ENCODE measurements at places on chromosomes 2 and 18.
A peak's percentile ranks its signal among the peaks of the same experiment; 100 is the strongest.

- DNase-seq: no peak
These were observed 370.0 kb downstream of the TGIF1 start for GRCh38 chr18:3819961-3820360.

DNA sequence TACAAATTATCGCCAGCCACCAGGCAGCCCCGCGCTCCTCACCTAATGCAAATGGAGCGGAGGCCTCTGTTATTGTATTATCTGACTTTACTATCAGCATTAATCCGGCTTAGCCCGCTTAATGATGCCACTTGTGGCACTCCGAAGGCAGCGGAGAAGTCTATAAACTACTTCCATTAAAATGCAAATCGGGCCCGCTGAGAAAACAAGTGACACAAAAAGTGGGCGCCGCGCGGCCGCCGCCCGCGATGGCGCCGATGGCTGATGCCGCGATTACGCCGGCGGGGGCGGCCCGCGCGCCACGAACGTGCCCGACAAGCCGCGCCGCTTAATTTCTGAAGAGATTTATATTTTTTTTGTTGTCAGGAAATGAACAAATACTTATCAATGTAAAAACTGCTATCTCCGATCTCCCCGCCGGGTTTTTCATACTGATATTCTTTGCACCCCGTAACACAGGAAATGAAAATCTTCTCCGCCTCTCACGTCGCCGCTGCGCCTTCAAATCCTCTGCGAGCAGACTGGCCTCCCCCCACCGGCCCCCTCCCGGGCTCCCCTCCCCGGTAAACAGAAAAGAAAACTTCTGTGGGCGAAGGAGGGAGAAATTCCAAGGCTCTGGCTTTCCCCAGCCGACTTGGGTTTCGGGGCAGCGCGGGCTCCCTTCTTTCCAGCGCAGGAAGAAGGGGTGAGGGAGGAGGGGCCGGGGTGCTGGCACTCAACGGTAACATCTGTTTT lies 221.8 kb downstream of the INSIG2 start:
- peak; percentile 62 for DNase-seq

GRCh38 chr18:22412176-22412911 lies 5.4 kb downstream of the CTAGE1 start:
- no peak for DNase-seq

- no peak for DNase-seq
These were observed 416.6 kb downstream of the NRXN1 start for GRCh38 chr2:50615291-50615690.

- DNase-seq: no peak
These were observed 230.8 kb downstream of the TMEM182 start for GRCh38 chr2:102992607-102993006.

DNA sequence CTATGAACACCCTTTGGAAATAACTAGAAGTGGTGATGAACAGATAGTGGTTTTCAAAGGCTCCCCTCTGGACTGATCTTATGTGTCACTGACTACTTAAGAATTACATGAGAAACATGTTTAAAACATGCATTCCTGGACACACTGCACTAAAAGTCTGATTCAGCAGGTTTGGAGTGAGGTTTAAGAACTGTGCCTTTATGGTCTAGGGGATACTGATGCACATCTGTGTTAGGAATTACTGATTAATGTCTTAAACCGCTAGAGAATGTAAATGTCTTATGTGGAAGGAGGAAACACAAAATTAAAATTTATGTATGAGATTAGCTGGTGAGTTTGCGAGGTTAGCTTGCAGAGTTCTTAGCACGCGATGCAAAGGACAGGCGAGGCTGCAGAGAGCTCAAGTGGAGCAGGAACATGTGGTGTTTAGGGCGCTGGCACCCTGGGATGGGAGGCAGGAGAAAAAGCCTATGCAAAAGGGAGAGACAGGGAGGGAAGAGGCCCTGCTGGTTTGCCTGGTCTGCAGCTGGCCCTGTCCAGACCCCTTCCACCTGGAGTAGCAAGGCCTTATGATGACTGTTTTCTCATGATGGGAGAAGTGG lies 11.7 kb downstream of the SH3YL1 start:
- DNase-seq: no peak

DNA sequence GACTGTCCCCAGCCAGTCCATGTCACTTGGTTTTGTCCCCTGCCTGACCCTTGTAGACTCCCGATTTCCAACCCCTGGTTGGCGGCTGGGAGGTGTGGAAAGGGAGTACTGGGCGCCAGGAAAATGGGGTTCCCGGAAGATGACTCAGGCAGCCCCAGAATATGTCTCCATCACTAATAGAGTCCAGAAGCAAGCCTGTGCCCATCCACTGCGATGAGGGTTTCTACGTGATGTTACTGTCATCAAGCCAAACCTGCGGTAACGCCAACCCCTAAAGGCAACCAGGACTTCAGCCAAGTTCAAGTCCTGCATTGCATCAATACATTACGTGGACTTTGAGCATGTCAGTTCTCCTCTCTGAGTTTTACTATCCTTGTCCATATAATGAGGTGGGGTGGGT lies 62.0 kb upstream of the TAF1B start:
- no peak for DNase-seq

GRCh38 chr2:96140941-96141623 lies 2.8 kb upstream of the ASTL start:
- DNase-seq: no peak

DNA sequence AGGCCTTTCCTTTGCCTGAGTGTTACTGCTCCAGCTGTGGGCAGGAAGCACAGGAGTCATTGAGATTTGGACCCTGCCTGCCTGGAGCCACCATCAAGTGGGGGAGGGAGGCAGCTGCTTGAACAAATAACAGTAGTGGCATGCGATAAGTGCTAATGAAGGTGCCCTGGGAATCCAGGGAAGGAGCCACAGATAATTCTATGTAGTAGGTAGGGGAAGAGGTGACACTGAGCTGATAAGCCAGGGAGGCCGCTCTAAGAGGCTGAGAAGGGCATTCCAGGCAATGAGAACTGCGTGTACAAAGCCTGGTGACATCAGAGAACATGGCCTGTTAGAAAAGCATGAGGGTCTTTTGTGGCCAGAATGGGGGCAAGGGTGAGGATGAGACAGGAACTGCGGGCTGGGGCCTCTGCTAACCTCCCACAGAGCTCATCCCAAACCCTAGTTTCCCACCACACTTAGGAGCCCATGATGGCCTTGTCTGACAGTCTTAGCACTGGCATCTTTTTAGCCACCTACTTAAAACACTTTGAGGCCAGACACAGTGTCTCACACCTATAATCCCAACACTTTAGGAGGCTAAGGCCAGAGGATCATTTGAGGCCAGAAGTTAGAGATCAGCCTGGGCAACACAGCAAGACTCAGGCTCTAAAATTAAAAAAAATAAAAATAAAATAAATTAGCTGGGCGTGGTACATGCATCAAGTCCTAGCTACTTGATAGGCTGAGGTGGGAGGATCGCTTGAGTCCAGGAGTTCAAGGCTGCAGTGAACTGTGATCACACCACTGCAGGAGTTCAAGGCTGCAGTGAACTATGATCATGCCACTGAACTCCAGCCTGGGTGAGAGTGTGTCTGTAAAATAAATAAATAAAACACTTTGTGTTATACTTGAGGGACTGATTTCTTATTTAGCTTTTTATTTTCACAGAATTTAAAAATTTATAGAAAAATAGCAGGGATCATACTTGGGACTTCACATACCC lies 58.9 kb downstream of the TET3 start:
- no peak for DNase-seq

DNA sequence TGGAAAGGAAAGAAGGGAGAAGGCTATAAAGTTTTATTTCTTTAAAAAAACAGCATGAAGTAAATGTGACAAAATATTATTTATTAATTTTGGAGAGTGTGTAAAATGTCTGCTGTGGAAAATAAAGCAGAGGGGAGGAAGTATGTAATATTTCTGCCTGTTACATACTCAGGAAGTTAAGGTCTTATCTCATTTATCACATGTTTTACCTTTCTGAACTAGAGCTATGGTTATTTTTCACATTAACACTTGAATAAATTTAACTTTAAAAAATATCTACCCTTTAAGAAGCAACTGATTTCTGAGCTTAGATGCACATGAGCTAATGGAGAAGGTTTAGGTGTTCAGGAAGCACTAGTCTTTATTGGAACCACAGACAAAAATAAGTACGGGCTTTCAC lies 148.3 kb downstream of the GRB14 start:
- no peak for DNase-seq

- no peak for DNase-seq
These were observed 50.8 kb downstream of the DNMT3A start for GRCh38 chr2:25290811-25291495.

DNA sequence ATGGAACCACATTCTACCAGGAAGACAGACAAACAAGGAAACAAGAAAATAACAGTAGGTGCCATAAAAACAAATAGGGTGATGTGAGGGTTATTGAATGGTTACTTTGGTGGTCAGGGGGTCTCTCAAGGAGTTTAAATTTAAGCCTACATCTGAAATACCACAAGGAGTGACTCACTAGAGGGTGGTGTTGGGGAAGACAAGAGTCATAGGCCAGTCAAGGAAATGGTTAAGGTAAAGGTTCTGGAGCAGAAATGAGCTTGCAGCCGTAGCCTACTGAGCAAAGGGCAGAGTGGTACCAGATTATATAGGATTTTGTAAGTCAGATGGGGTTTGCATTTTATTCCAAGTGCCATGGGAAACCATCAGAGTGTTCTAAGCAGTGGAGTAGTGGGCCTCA lies 135.6 kb upstream of the DAPL1 start:
- DNase-seq: no peak

DNA sequence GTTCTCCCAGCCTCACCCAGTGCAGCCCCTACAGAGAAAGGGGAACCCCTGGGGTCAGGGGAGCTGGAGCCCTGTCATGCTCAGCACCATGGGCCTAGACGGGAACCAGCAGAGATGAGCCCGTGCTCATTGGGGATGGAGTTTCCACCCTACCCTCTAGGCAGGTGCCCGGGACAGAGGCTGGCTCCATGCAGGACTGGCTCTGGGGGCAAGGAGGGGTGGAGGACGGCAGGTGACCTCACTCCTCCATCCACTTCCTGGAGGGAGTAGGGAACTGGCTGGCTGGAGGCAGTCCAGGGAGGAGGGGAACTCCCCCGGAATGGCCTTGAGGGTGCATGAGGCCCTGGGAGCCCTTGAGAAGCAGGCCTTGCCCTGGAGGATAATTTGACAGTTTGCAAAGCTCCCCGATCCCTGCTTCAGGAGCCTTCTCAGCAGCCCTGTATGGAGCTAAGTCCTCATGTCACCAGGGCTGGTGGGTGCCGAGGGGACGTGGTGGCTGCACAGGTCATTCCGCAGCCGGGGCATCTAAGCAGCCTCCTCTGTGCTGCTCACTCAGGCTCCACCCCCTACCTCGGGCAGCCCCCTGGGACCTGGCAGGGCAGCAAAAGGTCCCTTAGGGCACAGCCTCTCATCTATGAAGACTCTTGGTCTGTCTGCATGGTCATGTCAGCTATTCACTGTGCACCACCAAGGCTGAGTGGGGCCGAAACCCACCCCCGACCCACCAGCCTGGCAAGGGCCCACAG lies 2.1 kb downstream of the NEURL3 start:
- no peak for DNase-seq

- DNase-seq: no peak
These were observed 5.5 kb upstream of the SFT2D3 start for GRCh38 chr2:127695491-127696472.

- no peak for DNase-seq
These were observed 106.8 kb upstream of the GALNT5 start for GRCh38 chr2:157150747-157151146.

All from activated naive CD4-positive, alpha-beta T cell (primary cell).